ENCODE measurements at places on chromosomes 12 and 14.

DNA sequence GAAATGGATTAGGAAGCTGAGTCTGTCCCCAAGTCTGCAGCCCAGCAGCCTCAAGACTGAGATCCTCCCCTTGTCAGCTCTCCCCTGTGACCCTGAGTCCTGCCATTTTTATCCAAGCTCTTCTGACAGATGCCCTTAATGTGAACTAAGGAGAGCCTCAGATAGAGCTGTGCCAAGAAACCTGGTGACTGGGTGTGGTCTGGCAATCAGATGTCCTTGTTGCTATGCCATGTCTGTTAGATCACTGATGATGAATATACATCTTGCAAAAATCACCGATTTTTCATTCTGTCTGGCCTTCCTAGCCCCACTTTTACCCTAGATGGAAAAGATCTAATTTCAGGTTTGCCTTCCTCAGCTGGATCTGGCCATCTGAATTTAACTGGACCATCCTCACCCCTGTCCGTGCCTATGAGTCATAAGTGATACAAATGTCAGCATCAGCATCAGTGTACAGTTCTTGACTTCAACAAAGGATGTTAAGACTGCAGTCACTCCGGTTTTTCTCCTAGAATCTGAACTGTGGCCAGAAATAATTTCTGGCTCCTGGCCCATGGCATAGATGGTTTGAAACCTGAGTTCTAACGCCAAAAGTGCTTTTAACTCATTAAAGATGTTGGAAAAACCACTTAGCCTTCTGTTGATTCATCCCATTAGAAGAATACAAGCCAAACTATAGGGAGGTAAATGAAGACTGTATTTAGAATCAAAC, 61.2 kb upstream of the GRIP1 start:
- no peak for ATAC-seq

- no peak for ATAC-seq
Observed at GRCh38 chr12:63849106-63849620, 4.7 kb downstream of the SRGAP1 start.

DNA sequence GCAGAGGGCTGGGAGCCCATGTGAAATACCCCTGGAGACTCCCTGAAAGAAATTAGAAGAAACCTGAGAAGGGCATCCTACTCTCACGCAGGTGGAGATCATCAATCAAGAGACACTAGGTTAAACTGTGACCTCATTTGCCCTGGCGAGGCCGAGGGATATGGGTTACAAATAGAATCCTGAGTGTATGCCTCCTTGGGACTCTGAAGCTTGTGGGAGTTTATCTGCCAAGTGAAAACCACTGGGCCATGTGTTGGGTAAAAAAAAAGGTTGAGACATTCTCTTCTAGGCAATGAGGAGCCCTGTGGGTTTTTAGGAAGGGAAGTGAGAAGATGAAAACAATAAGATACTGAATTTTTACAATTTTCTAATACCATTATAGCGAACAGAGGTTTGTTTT, 160.7 kb upstream of the ARID2 start:
- ATAC-seq = no peak

GRCh38 chr12:33187409-33187808, 252.2 kb downstream of the SYT10 start:
- no peak for ATAC-seq

DNA sequence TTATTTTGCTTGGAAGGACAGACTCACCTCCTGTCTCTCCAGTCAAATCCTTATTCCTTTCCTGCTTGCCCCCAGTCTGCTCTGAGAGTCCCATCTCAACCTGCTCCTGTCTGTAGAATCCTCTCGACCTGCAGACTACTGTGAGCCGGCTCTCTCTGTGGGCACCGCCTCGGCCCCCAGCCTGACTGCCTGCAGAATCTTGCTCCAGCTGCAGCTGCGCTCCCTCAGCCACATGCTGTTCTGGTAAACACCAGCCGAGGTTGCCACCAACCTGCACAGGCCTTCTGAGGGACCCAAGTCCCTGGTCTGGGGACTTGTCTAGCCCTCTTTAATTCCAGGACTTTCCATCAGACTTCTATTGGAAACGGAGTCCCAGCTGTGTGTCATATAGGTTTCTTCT, 44.8 kb upstream of the PRMT8 start:
- ATAC-seq = no peak
